ENCODE measurements at places on chromosomes 6 and 20. TPM values are rescaled to one million over a fixed set of nuclear protein-coding genes. Genes with fewer than 3 reads are reported as not detected.

DNA sequence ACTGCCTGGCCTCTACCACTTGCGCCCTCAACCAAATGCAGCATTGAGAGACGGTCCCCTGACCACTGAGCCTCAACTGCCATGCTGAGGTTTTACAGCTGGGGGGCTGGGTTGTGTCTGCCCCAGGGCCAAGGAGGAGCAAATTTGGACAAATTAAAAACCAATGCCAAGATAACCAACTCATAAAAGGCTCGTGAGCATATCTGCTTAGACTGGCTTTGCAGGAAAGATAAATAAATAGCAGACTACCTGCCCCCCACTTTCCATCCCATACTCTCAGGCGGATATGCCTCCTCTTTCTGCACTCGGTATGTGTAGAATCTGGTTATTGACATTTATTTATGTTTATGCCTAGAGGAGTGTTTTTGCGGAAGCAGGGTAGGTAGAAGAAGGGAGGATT lies 76.8 kb downstream of the ZDHHC14 start:
- DNase-seq: no peak

- DNase-seq: no peak
These were observed 78.3 kb upstream of the CLDN20 start for GRCh38 chr6:155185544-155185943.

GRCh38 chr6:32076321-32076809 lies 32.8 kb downstream of the TNXB start:
- DNase-seq: peak; percentile 95

DNA sequence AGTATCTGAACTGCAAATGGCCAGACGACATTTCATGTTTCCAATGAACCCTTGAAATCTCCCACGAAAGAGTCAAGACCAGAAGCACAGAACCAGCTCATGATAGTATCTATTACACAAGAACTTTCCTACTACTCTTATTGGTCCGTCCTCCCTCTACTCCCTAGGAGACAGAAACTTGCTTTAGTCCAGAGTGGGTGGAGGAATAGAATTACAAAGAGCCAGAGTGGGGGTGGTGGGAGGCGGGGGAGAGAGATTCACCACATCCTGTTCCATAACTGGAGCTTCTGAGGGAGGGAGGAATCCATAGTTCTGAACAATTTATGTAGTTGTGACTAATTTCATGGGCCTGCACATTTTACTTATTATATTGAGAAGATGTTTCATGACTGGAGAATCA lies 18.5 kb upstream of the WFDC10A start:
- peak; percentile 18 for DNase-seq

- no peak for DNase-seq
These were observed 6.8 kb downstream of the PCSK2 start for GRCh38 chr20:17233626-17234025.

- DNase-seq: no peak
These were observed 289.5 kb upstream of the SGK1 start for GRCh38 chr6:134607411-134607810.

DNA sequence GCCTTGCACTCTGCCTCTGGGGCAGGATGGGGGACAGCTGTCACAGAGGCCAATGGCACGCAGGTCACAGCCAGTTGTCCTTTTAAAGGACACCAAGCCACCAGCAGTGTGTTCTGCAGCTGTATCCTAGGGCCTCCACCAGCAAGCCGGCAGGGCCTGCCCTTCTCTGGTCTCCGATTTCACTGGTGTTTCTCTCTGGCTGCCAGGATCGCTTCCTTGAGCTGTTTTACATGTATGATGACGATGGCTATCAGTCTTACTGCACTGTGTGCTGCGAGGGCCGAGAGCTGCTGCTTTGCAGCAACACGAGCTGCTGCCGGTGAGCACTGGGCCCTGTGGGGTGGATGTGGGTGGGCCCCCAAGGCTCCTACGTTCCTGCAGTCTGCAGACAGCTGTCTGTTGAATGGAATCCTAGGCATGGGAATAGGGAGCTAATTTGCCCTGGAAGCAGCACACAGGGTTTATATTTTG lies 22.7 kb upstream of the MAPRE1 start:
- DNase-seq: no peak

- DNase-seq: no peak
These were observed 103.2 kb upstream of the RIPOR2 start for GRCh38 chr6:25038999-25039398.

GRCh38 chr6:46014046-46014445 lies 1.6 kb downstream of the CLIC5 start:
- DNase-seq: no peak

GRCh38 chr6:158293122-158293521 lies 19.1 kb upstream of the TULP4 start:
- no peak for DNase-seq

GRCh38 chr6:64996301-64996700 lies 710.7 kb downstream of the EYS start:
- no peak for DNase-seq

GRCh38 chr20:38170826-38171674 lies 6.0 kb upstream of the TGM2 start:
- DNase-seq: peak; percentile 71

GRCh38 chr6:168618546-168619315 lies 177.7 kb downstream of the SMOC2 start:
- no peak for DNase-seq

DNA sequence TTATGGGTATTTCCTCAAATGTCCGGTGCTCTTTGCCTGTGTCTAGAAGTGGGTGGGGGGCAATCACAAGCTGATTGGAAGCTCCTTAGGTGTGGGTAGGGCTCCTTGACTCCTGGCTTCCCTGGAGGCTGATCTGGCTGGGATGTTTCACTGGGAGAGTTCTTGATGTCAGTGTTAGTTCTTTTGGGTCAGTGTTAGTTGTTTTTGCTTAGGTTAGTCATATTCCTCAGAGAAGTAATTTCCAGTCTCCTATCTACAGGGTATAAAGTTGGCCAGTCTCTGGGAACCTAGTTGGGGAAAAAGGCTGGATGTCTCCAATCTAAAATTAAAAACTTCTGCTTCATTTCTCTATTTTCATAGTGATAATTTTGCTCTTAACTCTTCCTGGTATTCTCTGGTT lies 23.6 kb downstream of the CDC5L start:
- DNase-seq: peak; percentile 34

DNA sequence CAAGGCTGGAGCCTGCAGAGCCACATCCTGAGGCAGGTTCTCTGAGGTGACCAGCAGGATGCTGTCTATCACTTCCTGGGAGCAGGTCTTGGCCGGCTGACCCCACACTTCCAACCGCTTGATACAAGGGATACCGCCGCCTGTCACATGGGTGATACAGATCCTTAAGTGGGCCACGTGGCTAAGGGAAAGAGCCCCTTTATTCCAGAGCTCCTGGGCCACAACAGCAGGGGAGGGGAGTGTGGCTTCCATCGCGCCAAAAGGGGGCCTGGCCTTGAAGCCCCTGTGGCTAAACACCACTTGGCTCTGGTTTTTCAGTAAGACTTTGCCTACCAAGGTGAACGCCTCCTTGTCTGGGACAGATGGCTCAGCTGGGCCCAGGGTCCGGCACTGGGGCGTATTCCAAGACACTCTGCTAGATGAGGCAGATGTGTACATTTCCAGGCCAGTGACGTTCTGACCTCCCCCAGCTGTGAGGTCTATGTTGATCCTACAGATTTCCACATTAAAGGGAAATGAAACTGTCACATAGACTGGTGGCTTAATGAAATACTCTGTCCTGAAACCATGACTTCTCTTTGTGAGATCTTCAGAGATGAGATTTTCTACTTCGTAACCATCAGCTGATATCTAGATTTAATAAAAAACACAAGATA lies 37.6 kb upstream of the AVP start:
- DNase-seq: no peak

DNA sequence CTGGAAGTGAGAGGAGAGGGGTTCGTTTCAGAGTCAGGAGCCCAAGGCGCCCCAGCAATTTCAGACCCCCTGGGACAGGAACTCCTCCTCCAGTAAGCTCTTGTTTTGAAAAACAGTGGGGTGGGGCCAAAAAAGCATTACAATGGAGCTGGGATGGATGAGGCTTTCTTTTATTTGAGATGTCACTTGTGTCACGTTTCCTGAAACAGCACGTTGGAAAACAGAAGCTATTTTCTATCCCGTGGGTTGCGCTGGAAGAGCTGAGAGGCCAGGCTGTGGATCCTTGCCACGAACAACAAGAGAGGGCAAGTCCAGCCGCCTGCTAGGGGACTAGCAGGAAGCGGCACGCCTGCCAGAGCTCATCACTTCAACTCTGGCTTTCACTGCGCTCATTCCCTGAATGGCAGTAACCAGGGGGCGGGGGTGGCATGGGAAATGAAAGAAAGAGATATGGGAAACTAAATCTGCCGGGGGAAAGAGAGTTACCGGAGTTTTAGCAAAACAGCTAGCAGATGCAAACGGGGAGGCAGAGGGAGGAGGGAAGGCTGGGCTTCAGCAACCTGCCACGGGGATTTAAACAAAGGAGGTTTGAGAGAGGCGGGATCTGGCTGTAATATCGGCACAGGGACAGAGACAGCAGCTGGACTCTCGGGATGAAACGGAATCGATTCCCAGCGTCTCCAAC lies 34.6 kb downstream of the GCNT2 start:
- DNase-seq: peak; percentile 23

DNA sequence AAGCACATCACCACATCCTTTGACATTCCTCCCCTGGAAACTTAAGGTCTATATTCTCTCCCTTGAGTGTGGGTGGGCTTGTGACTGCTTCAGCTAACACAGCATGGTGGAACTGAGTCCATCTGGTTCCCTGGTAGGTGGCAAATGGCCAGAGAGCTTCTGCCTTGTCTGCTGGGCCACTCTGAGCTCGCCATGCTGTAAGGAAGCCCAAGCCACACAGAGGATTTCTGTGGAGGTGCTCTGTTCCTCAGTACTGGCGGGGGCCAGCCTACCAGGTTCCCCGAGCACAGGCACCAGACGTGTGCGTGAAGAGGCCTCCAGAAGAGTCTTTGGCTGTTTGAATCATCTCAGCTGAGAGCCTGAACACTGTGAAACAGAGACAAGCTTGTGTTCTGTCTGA lies 41.6 kb upstream of the PMEPA1 start:
- DNase-seq: no peak

DNA sequence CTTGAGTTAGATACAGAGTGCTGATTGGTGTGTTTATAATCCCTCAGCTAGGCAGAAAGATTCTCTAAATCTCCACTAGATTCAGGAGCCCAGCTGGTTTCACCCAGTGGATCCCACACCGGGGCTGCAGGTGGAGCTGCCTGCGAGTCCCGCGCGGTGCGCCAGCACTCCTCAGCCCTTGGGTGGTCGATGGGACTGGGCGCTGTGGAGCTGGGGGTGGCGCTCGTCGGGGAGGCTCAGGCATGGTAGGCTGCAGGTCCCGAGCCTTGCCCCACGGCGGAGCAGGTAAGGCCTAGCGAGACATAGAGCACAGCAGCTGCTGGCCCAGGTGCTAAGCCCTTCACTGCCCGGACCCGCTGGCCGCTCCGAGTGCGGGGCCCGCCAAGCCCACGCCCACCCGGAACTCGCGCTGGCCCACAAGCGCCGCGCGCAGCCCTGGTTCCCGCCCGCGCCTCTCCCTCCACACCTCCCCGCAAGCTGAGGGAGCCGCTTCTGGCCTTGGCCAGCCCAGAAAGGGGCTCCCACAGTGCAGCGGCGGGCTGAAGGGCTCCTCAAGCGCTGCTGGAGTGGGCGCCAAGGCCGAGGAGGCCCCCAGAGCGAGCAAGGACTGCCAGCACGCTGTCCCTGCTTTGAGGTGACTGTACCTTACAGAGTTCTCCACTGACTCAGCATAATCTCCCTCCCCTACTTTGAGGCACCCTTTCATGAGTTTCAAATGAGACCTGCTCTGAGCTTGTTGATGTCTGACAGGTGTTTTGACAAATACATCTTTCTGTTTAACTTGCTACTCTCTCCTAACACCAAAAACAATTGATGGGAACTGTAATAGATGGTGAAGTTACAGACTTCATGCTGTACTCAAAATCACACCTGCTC lies 3.9 kb upstream of the SSR1 start:
- DNase-seq: no peak

- DNase-seq: no peak
These were observed 87.7 kb downstream of the THEMIS start for GRCh38 chr6:127812985-127813698.

GRCh38 chr20:51388756-51389542 lies 153.6 kb downstream of the NFATC2 start:
- no peak for DNase-seq

DNA sequence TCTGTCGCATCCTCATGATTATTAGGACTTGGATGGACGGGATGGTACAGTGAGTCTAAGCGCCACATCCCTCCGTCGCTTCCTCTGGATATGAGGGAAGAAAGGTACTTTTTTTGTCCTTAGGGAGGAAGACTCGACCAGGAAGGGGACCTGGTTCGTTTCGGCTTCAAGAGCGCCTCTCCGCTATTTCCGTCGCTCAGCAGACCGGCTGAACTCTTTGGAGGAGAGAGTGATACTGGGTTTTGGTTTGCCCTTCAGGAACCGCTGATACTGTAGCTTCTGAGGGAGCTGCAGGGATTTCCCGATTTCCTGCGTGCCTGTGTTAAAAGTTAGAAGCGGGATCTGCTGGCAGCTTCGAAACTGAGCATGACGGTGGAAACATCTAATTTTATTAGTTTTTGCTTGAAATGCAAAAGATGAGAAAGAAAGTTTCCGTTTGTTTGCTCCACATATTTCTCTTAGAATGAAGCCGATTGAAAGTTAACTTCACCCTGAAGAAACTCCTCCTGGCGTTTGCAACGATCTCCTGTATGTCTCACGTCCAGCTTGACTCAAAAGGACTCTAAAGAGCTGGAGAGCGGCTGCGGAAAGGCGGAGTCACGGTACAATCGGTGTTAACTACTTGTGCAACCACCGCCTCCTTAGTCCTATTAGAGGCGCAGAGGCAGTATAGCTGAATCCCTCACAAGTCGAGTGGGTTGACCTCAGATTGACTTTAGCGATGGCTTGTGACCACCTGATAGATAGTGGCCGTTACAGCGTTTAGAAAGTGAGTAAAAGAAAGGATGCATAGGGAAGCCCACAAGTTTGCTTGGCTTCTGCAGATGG lies 129.4 kb downstream of the TRIM27 start:
- peak; percentile 43 for DNase-seq

GRCh38 chr20:46089167-46089416 lies 670 bp downstream of the NCOA5 start:
- DNase-seq: no peak

DNA sequence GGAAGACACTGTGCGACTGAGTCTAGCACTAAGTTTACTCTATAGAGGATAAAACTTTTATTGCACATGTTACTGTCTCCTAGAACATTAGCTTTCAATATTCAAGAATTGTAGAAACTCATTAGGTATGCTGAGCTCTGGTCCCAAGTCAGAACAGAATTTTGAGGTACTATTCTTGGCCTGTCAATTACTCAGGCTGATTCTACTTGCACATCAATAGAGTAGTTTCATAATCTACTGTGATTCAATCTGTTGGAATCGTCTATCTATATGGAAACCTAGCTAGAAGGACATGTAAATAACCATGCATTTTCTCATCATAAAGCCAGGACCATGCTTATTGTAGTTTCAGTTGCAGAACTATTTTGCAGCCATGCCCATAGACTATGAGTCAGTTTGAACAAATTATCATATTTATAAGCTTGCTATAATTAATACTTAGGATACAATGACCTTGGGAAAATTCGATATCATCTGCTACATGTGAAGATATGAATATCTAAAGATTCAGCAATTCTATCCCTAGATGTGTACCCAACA lies 41.6 kb downstream of the FLRT3 start:
- no peak for DNase-seq

The IL17A gene
- total RNA-seq: not detected

The GPLD1 gene
- total RNA-seq: 0.27 TPM

The UBD gene
- total RNA-seq: not detected

The ME1 gene
- total RNA-seq: 17.0 TPM

The PAK5 gene
- total RNA-seq: not detected

The RFX6 gene
- total RNA-seq: not detected

The PAX1 gene
- total RNA-seq: not detected

The SEMG1 gene
- not detected for total RNA-seq

The PHACTR3 gene
- not detected for total RNA-seq

The GABRR1 gene
- total RNA-seq: not detected

The GSTA1 gene
- not detected for total RNA-seq

The RAB44 gene
- total RNA-seq: not detected

Data from fibroblast of the aortic adventitia (primary cell).